Mesothelial cell of epicardium (in vitro differentiated cells): ENCODE measurements at places on chromosomes 7 and 10. TPM values are rescaled to one million over a fixed set of nuclear protein-coding genes. Genes with fewer than 3 reads are reported as not detected.

GSDME gene
- 9.3 to 10.2 TPM (median 9.8 TPM) in 3 replicates for total RNA-seq

DNA sequence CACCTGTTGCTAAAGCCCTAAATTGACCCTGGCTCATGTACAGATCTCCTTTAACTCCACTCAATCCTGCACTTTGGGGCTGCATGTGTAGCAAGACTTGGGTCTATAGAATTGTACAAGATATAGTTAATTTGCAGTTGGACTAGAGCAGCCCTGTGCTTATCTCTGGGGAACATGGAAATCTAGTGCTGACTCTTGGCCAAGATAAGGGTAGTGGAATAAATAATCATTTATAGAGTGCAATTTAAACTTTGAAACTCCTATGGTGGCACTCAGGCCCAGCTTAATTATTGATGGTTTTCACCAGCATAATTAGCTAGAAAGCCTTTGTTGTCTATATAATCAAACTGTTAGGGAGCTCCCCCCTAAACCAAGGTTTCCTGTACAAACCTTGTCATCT is 39.2 kb upstream of the MBL2 start:
- DNase-seq = no peak
- H3K4me1 ChIP-seq = peaks cover 2% of the 10 kb centered on the region
- no peaks in the 10 kb centered on the region for H3K27me3 ChIP-seq
- no peak overlapping the region for H3K4me3 ChIP-seq

- H3K27ac ChIP-seq = no peak overlapping the region
- H3K36me3 ChIP-seq = no peaks in the 10 kb centered on the region
- no peak for DNase-seq
- H3K4me1 ChIP-seq = no peaks in the 10 kb centered on the region
Observed at GRCh38 chr10:104804880-104805279, 163.8 kb downstream of the SORCS3 start.

GRCh38 chr10:82378146-82378545 is 503.2 kb downstream of the NRG3 start:
- H3K4me1 ChIP-seq = peaks cover 7% of the 10 kb centered on the region
- H3K27ac ChIP-seq = peak overlapping the region; percentile 30
- no peaks in the 10 kb centered on the region for H3K36me3 ChIP-seq
- no peak overlapping the region for H3K4me3 ChIP-seq
- H3K27me3 ChIP-seq = peaks cover 10% of the 10 kb centered on the region

DNA sequence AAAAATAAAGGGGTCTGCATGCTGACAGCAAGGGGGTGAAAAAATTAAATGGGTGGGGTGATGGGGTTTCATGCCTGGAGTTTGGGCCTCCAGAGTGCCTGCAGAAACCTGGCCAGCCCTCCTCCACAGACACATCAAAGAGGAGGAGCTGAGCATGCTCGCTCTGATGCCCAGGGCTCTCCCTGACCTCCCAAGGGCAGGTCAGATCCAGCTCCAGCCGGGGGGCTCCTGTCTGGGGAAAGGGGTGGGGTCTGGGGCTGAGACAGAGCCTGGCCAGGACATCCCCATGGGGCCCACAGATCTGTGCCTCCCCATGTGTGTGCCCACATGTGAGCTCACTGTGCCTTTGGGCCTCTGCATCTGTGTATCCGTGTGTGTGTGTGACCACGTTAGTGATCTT is 915 bp upstream of the CALHM1 start:
- DNase-seq = no peak
- no peaks in the 10 kb centered on the region for H3K27me3 ChIP-seq
- peaks cover 2% of the 10 kb centered on the region for H3K4me1 ChIP-seq
- no peak overlapping the region for H3K4me3 ChIP-seq
- H3K36me3 ChIP-seq = no peaks in the 10 kb centered on the region

- no peak overlapping the region for H3K4me3 ChIP-seq
- peaks cover 8% of the 10 kb centered on the region for H3K4me1 ChIP-seq
- H3K27ac ChIP-seq = no peak overlapping the region
- DNase-seq = no peak
Observed at GRCh38 chr7:157306846-157307838, 29.7 kb upstream of the DNAJB6 start.
